ENCODE measurements at places on chromosomes 7 and 10.

DNA sequence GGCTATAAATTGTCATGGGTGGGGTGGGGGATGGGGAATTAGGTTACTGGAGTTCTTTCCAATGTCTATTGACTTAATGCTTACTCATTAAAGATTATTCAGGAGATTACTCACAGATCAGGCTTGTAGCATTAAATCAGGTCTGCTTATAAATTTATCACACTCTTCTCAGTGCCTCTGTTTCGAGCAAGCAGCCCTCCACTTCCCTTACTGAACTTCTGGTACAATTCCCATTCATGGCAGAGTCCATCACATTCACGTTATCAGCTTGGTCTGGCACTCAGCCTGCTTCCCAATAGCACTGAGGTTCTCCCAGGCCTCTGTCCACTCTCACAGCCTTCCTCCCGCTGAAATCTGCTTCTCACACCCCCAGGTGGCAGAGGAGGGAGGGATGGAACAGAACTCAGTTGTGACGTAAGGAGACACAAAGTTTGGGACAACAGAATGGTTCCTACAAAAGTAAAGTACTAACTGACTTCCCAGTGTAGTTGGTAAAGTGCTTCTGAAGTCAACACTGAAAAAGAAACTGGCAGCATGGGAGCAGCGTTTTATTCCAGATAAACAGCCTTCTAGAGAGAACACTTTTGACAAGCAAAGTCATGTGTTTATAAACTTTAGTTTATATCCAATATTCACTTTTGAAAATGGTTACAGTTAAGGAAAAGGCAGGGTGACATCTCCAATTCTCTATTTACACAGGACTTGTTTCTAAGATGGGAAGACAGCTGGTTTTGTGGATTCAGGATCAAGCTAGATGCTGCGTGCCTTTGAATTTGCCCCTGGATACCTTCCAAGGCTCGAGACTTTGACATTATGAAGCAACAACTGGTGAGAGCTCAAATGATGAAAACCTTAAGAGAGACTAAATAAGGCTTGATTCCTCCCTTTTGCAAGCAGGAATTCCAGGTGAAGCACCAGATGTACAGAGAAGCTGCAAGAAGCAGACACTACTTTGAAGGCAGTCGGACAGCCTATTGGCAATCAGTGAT is 81.4 kb downstream of the ATXN7L1 start:
- no peak for DNase-seq

DNA sequence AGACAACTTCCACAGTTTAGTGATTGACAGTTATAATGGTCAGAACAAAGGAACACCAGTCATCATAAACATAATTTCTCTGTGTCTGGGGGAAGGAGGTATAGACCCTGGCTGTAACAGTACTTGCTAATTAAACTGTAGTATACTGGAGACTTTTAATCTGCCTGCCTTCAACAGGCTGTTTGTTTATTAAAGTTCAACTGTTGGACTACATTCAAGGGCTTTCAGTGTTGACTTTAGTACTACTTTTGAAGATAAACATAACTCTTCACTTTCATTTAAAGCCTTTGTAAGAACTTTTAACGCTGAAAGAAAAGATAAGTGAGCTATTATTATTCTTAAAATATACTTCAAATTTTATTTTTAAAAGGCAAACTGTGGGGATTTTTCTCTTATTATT is 15.5 kb upstream of the PTTG1IP2 start:
- no peak for DNase-seq

- DNase-seq = no peak
Measured at GRCh38 chr10:55979203-55979602, 381.9 kb downstream of the ZWINT start.

GRCh38 chr7:150740053-150740452 is 2.8 kb downstream of the GIMAP5 start:
- no peak for DNase-seq

- DNase-seq = no peak
Measured at GRCh38 chr7:112833082-112833481, 42.9 kb upstream of the TMEM168 start.

GRCh38 chr7:70693686-70694433 is 438.1 kb upstream of the GALNT17 start:
- peak; percentile 71 for DNase-seq

- no peak for DNase-seq
Measured at GRCh38 chr7:19574131-19574530, 134.7 kb downstream of the POLR1F start.

DNA sequence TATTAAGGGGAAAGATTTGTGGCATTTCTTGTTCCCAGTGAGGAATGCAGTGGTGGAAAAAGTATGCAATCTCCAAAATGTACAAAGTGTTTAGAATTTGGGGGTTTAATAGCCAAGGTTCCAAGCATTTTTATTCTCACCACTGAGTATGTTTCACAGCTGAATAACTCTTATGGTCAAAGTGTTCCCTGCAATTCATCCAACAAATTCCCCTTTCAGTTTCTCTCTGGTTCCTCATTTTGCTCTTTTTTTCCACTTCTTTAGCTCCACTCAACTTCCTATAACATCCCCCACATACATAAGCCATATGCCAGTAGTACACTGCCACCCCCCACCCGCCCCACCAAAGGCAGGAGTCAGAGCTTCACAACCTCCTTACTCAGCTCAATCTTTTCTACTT is 4.6 kb downstream of the HECW1 start:
- no peak for DNase-seq

GRCh38 chr10:79319115-79319771 is 28.0 kb upstream of the PPIF start:
- DNase-seq = no peak
